Activated CD8-positive, alpha-beta memory T cell treated with anti-CD3 and anti-CD28 coated beads, Interleukin-2, amount 10 ng/mL, durations not matched to agents 7 days and 5 days (primary cell): ENCODE measurements at places on chromosomes 1 and 21.
A peak's percentile ranks its signal among the peaks of the same experiment; 100 is the strongest.

DNA sequence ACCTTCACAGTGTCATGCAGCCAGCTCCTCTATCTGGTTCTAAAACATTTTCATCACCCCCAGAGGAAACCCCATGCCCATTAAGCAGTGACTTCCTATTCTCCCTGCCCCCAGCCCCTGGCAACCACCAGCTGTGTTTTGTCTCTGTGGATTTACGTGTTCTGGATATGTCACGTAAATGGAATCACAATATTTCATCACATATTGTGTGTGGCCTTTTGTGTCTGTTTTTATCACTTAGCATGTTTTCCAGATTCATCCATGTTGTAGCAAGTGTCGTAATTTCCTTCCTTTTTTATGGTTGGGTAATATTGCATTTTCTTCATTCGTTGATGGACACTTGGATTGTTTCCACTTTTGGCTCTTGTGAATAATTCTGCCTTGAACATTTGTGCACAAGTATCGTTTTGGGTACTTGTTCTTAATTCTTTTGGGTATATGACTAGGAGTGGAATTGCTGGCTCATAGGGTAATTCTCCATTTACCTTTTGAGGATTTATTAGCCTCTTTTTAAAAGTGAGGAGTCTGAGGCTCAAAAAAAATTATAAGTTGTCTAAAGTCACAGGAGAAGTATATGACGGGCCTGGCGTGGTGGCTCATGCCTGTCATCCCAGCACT, 127.0 kb downstream of the MRPS6 start:
- H3K4me3 ChIP-seq: no peak overlapping the region
- DNase-seq: no peak
- H3K27me3 ChIP-seq: no peaks in the 10 kb centered on the region
- peaks cover 46% of the 10 kb centered on the region for H3K4me1 ChIP-seq
- H3K36me3 ChIP-seq: peaks cover 3% of the 10 kb centered on the region

- no peaks in the 10 kb centered on the region for H3K4me1 ChIP-seq
- no peak overlapping the region for H3K27ac ChIP-seq
- no peak overlapping the region for H3K4me3 ChIP-seq
- H3K36me3 ChIP-seq: no peaks in the 10 kb centered on the region
These were observed 179.7 kb upstream of the ST6GALNAC5 start for GRCh38 chr1:76687307-76688175.

GRCh38 chr1:64223329-64224151, 20.1 kb downstream of the UBE2U start:
- peaks cover 8% of the 10 kb centered on the region for H3K4me1 ChIP-seq
- peaks cover 42% of the 10 kb centered on the region for H3K27me3 ChIP-seq
- no peak for DNase-seq
- no peak overlapping the region for H3K27ac ChIP-seq

DNA sequence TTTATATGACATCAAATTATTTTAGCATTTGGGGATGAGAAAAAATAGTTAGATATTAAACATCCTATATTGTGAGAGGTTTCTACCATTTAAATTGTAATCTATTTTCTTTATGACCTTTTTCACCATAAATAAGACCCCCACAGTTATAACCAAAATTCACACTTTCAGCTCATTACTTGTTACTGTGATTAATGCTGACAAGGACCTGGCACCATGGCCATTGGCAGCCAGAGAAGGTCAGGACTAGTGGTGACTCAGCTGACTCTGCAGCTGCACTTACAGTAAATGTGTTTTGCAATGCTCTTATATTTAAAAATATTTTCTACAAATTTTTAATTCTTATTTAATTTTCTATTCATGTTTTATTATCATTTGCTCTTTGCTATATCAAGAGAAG, 133.3 kb upstream of the C1orf105 start:
- no peaks in the 10 kb centered on the region for H3K36me3 ChIP-seq
- no peak overlapping the region for H3K27ac ChIP-seq
- H3K4me3 ChIP-seq: no peak overlapping the region

- peaks cover 8% of the 10 kb centered on the region for H3K27me3 ChIP-seq
- no peak overlapping the region for H3K4me3 ChIP-seq
- peak; percentile 88 for DNase-seq
These were observed 45.8 kb downstream of the TMCC2 start for GRCh38 chr1:205273551-205273982.
